ENCODE measurements at places on chromosomes 13 and 19.

DNA sequence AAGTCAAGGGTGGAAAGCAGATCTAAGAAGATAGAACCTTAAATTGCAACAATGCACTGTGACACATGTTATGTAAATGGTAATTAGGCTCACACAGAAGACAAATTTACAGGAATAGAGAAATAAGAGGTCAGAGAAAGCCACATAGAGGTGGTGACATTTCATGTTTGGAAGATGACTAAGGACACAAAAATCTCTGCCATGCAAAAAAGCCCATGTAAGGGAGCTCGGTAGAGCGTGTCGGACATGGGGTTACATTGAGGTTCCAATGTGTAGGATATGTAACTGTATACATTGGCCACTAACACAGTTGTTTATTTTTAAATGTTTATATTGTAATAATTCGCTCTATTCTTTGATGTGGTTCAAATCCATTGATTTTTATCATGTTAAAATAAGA, 33.7 kb downstream of the SUGT1 start:
- DNase-seq, result no peak

GRCh38 chr19:18473706-18474087, 35.8 kb upstream of the ISYNA1 start:
- no peak for DNase-seq

DNA sequence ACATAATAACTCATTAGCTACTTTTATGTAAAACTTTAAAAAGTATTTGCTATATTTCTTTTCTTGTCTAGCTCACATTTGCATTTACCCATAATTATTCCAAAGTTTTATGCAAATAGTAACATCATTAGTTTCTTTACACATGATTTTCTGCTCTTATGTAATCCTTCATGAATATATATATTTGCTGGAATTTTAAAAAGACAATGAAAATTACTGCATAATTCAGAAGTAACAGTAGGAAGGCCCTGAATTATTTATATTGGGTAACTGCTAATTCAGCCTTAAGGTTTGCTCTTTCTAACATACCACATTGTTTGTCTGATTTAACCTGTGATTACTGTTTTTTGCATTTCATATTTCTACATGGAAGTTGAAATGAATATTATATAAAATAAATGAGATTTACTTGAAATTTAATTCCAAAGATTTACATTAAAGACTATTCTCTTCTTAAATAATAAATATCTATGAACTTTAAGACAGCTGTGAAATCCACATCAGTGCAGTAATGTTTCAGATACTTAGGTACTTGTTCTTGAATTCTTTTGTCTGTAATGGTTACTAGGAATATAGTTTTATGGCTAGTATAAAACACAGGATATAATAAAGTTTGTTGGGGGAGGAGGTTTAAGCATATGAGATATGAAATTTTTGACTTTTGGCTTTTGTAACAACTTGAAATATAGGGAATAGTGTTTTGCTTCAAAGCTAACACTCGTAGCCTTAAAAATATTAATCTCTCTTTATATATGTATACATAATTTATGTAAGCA, 46.0 kb downstream of the B3GLCT start:
- no peak for DNase-seq

DNA sequence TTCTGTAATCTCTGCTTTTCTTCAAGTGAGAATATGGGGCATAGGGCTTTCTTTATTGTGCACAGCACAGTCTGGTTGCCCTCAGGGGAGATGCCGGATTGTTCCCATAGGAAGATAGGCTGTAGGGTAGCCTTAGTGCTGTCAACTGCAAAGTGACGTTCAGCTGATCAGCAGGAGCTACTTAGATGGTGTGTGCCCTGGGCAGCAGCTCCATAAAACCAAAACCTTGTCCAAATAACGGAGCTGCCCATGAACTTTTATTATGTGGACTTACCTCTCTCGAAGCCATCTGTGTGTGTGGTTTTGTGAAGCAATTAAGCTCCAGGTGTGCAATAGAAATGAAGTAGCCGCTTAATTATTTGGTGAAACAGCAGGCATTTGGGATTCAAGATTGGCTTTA, 120.0 kb upstream of the RNF113B start:
- DNase-seq, result no peak

DNA sequence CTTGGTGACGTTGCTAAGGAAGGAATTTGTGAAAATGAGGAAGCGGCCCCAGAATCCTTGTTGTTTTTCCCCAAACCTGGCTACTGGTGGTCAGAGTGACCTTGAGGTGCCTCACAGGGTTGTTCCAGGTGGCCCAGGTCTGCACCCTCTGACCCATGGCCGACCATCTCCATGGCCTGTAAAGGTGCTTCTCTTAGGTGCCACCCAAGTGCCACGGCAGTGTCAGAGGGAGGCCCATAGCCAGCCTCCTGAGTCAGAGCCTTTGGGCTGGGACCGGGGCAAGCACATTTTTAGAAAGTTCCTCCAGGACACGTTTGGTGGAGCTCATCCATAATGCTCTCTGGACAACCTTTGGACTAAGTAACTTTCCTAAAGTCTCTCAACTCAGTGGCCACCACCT, 83.9 kb upstream of the IRS2 start:
- no peak for DNase-seq

DNA sequence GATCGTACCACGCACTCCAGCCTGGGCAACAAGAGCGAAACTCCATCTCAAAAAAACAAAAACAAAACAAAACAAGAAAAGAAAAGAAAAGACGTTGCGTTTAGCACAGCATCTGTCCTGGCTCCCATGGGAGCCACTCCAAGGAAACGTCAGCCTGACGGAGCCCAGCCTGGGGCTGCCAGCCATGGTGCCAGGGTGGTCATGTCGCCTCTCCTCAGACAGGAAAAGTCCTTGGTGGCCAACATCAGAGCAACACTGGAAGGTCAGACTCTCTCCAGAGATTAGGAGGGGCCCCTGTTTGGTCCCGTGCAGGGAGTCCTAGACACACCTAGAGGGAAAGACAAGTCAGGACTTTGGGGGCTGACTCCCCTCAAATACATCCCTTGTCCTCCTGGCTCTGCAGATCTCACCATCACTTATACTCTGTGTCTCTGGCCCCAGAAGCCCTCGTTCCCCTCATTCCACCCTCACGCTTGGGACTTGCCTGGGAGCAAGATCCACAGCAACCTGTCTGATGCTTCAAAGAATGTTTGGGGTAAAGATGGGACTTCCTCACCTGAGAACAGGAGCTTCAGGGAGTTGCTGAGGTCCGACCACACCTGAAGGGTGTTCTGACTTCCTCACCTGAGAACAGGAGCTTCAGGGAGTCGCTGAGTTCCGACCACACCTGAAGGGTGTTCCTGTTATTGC, 9.3 kb downstream of the LILRA4 start:
- DNase-seq, result no peak

GRCh38 chr19:35115177-35115951, at the start of gene FXYD3:
FXYD3 (plus strand) TSS chr19:35115823; CDS start chr19:35119377, 3,554 bp downstream.
- no peak for DNase-seq
